ENCODE measurements at places on chromosomes 3 and 15.

GRCh38 chr15:90044916-90045371 lies 43.8 kb downstream of the ZNF710 start:
- DNase-seq, result no peak

DNA sequence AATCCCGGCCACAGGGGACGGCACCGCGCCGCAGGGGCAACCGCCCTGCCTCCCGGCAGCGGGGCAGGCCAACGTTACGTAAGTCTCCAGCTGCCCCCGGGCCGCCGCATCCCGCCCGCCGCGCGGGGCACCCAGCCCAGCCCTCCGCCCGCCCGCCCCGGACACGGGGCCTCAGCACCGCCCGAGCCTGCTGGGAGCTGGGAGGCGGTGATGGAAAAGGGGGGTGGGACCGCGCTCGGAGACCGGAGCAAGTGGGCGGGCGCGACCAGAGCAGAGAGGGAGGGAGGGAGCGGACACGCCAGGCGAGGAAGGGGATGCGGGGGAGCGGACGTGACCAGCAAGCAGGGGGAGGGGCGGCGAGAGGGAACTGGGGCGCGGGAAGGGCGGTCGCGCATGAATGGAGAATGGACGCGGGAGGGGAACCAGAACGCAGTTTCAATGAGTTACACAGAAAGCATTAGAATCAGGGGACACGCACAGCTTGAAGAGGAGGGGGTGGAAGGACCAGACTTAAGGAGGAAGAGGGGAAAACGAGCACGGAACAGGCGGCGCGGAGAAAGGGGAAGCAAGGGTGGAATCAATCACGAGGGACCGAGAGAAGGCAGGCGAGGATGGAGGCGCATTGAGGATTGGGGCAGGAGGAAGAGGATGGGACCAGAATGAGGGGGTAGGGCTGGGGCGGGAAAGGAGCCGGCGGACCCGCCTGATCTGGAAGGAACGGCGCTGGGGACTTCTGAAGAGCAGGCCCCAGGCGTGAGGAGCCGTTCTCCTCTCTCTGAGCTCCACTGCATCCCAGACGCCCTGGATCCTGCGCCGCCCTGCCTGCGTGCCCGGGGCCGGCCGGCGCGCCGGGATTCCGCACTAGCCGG lies 559 bp downstream of the PKM start:
- DNase-seq, result peak; percentile 94

DNA sequence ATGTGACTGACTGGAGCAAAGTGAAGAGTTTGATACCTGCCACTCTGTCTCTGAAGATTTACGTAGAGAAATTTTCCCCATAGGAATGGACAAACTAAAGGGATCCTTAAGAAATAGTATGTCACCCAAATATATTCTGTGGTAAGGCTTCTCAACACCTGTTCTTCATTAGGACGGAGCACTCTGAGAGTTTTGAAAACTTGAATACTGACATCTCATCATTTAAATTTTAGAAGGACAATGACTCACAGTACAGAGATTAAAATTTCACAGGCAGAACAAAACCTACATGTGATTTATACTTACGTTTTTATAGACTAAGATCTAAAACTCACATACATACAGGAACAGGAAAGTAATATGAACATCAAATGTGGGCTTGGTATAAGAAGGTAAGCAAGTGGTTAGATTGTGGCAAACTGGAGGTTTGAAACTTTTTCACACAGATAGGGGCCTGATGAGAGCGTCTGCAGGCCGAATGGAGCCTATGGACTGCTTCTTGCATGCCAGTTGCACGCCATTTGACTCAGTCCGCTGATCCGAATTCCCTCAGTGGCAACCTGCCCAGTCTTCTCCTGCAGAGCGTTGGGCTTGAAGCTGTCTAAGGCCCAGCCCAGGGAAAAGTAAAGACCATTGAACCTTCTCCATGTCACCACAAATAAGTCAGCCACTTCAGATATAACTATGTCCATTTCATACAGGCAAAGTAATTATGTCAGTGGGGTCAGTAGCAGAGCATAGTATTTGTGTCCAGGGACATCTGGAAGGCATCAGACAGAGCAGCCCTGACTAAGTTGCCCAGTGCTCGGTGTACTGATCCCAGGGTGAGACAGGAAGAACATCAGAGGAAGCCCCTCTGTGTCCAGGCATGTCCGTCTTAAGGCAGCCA lies 45.7 kb downstream of the ZBTB38 start:
- DNase-seq, result peak; percentile 28

- no peak for DNase-seq
Measured at GRCh38 chr3:150721285-150722130, 17.8 kb upstream of the ERICH6 start.

DNA sequence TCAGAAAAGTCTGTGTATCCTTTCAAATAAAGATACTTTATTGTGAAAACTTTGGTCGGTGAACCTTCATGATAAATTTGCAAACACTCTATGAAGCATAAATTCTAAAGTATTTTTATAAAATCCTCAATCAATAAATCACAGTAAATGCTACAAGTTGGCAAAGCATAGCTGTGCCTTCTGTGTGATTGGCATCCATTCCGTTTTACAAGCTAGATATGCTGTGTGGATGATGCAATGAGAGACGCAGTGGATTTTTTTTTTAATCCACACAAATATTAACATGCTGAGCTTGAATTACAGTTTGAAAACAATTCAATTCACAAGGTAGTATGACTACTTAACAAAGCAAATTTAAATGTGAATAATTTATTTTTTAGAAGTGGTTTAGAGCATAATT lies 937.2 kb downstream of the ZPLD1 start:
- no peak for DNase-seq

GRCh38 chr3:190624282-190624681 lies 110.4 kb downstream of the IL1RAP start:
- DNase-seq, result no peak

DNA sequence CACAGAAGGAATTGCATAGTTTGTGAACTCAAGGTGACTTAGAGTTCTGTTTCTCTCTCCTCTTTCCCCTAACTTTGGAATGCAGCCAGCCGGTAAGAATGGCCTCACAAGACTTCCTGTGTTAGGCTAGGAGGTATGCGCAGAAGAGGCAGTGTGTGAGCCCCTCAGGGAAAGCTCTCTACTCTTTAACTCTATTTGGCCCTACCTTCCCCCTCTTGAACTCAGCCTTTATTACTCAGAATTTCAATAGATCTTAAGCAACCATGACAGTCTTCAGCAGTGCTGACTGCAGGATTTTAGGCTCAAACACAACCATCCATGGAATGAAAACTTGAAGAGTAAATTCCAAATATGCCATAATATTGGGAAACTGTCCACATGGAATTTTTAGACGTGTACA lies 209.5 kb downstream of the DTWD1 start:
- no peak for DNase-seq

Data from islet precursor cell (in vitro differentiated cells).